ENCODE measurements at places on chromosomes 2 and 18.

DNA sequence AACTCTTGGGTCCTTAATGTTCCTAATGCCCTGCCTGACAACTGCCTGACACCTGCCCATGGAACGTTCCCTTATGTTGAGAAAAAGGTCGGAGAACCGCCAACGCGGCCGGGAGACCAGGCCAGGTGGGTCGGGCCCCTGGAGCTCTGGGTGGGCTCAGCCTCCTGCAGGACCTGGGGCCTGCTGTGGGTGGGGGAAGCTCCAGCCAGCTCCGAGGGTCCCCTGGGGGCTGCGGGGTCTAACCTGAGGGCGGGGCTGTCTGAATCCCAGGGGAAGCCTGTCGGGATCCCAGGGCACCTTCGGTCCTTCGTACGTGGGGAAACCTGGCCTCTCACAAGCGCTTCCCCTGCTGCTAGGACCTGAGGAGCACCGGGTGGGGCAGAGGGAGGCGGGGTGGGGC, 296.0 kb downstream of the NDUFA10 start:
- DNase-seq, result no peak

- DNase-seq, result no peak
These were observed 21.4 kb upstream of the CNOT11 start for GRCh38 chr2:101231240-101231639.

GRCh38 chr2:238106339-238106697, 6.2 kb downstream of the ESPNL start:
- no peak for DNase-seq

DNA sequence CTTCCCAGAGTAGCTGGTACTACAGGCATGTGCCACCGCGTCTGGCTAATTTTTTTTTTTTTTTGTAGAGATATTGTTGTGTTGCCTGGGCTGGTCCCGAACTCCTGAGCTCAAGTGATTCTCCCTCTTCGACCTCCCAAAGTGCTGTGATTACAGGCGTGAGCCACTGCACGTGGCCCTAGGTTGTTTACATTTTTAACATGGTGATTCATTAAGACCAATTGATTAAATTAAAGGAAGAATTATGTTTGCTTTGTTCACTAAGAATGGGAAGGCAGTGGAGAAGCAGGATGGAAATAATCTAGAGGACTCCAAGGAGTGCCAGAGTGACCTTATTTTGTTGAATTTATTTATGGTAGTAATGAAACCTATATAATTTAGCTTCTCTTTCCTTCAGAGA, 7.5 kb downstream of the LCLAT1 start:
- DNase-seq, result peak; percentile 30

- DNase-seq, result no peak
These were observed 9.7 kb upstream of the ATG16L1 start for GRCh38 chr2:233241803-233242202.

- no peak for DNase-seq
These were observed 136.1 kb downstream of the ICOS start for GRCh38 chr2:204072443-204073324.

DNA sequence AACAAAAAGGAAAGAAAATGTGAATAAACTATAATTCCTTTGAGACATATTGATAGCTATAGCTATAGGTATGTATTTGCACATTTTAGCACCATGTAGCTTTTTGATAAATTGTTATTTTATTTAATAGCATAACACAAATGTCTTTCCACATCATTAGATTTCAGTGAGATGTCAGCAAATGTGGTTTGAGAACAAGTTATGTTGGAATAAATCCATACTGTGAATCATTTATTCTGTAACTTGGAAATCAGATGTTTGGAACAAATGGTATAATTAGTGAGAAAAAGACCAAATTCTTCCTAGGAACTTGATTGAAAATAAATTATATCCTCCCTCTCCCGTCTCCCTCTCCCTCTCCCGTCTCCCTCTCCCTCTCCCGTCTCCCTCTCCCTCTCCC, 62.8 kb downstream of the NABP1 start:
- no peak for DNase-seq

GRCh38 chr18:9658087-9658641, 43.8 kb upstream of the PPP4R1 start:
- peak; percentile 61 for DNase-seq

DNA sequence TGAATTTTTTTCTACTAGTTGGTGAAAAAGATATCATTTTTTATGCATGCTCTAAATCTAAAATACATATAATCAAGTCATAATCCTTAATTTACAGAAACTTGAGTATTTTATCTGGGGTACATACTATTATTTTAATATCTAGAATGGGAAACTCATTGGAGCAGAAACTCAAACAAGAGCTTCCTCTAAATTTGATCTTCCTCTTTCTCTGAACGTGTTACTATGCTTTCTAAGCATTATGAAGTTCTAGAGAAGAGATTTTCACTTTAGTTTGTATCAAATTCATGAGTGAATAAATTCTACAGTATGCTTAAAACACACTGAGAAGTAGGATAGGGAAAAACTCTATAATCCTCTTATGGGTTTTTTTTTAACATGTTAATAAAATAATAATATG, 20.6 kb upstream of the SLC38A11 start:
- no peak for DNase-seq

All from trophoblast cell (in vitro differentiated cells and primary cell).